ENCODE measurements at places on chromosomes 12 and 14. TPM values are rescaled to one million over a fixed set of nuclear protein-coding genes. Genes with fewer than 3 reads are reported as not detected.

GRCh38 chr12:91841822-91842221 lies 303.8 kb downstream of the BTG1 start:
- no peak for DNase-seq

- DNase-seq = no peak
Observed at GRCh38 chr14:21155963-21156362, at the start of gene OR5AU1. OR5AU1 (minus strand) TSS chr14:21156063; CDS start chr14:21155872, 191 bp downstream.

GRCh38 chr14:74977164-74977900 lies 21.9 kb upstream of the PGF start:
- DNase-seq = peak; percentile 5

GRCh38 chr12:66863276-66863675 lies 184.4 kb upstream of the GRIP1 start:
- DNase-seq = no peak

The KRT74 gene
- 0.87 TPM for total RNA-seq

The TMEM253 gene
- total RNA-seq = 0.50 TPM

GRCh38 chr12:57086493-57087009 lies 2.4 kb upstream of the NAB2 start:
- DNase-seq = peak; percentile 76

GRCh38 chr12:100553936-100554335 lies 19.5 kb upstream of the GAS2L3 start:
- no peak for DNase-seq

The ARID4A gene
- total RNA-seq = 29.3 TPM

GRCh38 chr12:116647813-116648212 lies 88.6 kb downstream of the MAP1LC3B2 start:
- no peak for DNase-seq

The POTEG gene
- total RNA-seq = 88.6 TPM

The LALBA gene
- total RNA-seq = 3.8 TPM

GRCh38 chr14:100278702-100279101 lies 27.5 kb downstream of the SLC25A29 start:
- DNase-seq = no peak

The SLC6A13 gene
- 3.5 TPM for total RNA-seq

The PPP1R36 gene
- 38.5 TPM for total RNA-seq

The C1R gene
- total RNA-seq = 174 TPM

GRCh38 chr12:67274186-67274585 lies 5.0 kb downstream of the CAND1 start:
- no peak for DNase-seq

- DNase-seq = no peak
Observed at GRCh38 chr12:6135071-6135470, 10.6 kb upstream of the VWF start.

GRCh38 chr12:91104812-91105466 lies 6.4 kb downstream of the LUM start:
- no peak for DNase-seq

The ST8SIA1 gene
- 13.6 TPM for total RNA-seq

DNA sequence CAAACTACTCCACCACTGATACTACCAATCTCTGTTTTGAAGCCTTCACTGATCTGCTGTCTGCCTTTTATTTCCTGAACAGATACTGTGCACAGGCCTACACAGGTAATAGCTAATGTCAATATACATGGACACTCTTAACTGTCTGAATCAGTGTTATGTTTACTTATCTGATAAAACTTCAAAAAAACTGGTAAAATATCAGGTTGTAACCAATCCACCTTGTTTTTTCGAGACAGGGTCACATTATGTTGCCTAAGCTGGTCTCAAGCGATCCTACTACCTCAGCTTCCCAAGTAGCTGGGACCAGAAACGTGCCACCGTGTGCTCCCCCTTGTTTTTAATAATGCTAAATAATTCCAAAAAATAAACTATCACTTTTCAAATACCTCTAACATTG lies 43.5 kb downstream of the HECTD1 start:
- no peak for DNase-seq

GRCh38 chr12:56119361-56119796 lies 1.3 kb downstream of the ZC3H10 start:
- peak; percentile 81 for DNase-seq
